ENCODE measurements at places on chromosomes 3 and 15. TPM values are rescaled to one million over a fixed set of nuclear protein-coding genes. Genes with fewer than 3 reads are reported as not detected.
A peak's percentile ranks its signal among the peaks of the same experiment; 100 is the strongest.

CPNE4 gene
- 1.2 TPM for polyA plus RNA-seq

- DNase-seq, result peak; percentile 51
Observed at GRCh38 chr3:25661694-25662437, 2.8 kb downstream of the TOP2B start.

ACTC1 gene
- 7.4 TPM for polyA plus RNA-seq

GRCh38 chr3:134007819-134008218, 21.9 kb downstream of the SLCO2A1 start:
- no peak for DNase-seq

WDR93 gene
- polyA plus RNA-seq, result 1.2 TPM
